ENCODE measurements at places on chromosomes 1 and 21.
A peak's percentile ranks its signal among the peaks of the same experiment; 100 is the strongest.

DNA sequence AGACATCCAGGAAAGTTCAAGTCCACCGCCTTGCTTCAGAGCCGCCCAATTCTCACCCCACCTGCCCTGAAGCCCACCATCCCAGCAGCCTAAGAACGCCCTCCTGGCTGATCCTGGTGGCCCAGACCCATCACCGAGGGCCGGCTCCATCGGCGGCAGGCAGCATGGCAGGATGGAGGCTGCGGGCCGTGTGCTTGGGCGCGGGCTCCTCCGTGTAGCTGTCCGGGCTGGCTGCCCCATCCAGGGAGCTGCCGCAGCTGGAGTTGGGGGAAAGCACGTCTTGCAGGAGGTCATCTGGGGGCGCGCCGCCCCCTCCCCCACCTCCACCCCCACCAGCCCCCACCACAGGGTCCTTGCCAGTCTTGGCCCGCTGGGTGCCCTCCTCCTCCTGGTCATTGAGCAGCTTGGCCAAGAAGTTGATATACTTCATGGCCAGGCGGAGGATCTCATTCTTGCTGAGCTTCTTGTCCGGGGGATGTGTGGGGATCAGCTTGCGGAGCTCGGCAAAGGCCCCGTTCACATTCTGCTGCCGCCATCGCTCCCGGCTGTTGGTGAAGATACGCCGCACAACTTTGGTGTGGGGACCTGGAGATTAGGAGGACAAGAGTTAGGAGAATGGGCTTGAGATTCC lies 12.3 kb downstream of the TAL1 start:
- DNase-seq, result no peak

DNA sequence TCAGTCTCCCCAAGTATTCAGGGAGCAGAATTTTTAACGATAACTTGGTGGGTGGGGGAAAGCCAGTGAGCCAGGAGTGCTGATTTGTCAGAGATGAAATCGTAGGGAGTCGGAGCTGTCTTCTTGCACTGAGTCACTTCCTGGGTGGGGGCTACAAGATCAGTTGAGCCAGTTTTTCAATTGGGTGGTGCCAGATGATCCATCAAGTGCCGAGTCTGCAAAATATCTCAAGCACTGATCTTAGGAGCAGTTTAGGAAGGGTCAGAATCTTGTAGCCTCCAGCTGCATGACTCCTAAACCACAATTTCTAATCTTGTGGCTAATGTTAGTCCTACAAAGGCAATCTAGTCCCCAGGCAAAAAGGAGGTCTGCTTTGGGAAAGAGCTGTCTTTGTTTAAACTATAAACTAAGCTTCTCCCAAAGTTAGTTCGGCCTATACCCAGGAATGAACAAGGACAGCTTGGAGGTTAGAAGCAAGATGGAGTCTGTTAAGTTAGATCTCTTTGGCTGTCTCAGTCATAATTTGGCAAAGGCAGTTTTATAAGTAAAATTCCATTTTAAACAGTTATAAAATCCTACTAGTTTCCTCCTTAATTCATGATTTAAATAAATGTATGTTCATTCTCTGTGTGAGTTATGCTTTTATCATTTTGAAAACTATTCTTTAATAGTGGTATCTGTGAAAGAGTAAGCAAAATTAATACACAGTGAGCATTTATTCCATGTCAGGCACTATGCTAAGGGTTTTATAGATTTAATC lies 51.7 kb downstream of the SLC16A1 start:
- DNase-seq, result no peak

DNA sequence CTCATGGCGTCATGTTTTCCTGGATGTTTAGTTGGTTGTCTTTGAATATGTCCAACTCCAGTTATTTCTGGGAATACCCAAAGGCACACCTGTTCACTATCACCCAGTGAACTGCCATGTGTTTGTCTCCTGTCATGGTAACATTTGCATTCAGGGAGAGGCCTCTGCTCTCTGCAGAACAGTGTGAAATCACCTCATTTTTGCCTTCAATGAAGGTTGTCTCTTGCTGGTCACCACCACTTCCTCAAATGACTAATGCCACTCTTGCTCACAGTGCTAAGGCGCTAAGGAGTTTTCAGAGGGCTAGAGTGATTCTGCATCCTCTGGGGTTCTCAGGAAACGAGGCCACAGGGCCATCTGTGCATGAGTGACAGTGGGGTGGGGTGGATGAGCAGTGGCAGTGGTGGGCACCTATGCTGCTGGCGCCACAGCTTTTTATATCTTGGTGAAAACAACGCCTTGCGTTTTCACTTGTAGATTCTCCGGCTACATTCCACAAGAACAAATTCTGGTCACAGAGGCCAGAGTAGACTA lies 60.0 kb upstream of the ATP5PO start:
- peak; percentile 39 for DNase-seq

DNA sequence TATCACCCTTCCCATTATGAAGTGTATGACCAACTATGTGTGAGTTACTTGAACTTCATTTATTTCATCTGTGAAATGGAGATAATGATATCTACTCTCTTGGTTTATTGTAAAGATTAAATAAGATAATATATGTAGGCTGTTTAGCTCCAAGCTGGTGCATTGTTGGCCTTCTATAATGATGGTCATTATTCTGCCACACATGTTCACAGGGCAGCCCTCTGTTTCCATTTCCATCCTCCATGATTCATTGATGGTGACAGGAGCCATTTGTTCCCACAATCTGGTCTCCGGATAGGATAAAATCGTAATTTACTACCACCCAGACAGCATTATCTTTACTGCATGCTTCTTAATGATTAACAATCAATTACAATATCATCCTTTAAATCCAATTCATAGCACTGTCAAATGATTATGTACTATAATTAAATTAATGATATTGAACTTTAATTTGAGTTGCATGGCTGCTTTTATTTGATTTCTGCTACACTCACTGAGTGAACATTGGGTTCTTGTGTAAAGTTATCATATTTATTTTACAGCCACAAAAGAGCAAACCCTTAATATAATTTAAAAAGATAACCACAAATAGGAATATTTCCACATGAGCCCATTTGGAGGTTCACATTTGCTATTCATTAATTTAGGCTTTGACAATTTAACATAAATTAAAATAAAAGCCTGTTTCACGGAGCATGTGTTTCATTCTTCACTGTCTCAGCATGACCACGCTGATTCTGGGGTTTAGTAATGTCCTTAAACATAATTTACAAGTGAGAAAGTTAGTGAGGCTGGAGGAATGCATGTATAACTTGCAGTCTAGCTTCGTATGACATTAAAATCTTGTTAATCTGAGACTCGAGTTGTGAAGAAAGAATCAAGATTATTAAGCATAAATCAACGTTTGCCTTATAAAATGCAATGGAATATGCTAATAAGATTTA lies 596.4 kb upstream of the ZRANB2 start:
- DNase-seq, result no peak

DNA sequence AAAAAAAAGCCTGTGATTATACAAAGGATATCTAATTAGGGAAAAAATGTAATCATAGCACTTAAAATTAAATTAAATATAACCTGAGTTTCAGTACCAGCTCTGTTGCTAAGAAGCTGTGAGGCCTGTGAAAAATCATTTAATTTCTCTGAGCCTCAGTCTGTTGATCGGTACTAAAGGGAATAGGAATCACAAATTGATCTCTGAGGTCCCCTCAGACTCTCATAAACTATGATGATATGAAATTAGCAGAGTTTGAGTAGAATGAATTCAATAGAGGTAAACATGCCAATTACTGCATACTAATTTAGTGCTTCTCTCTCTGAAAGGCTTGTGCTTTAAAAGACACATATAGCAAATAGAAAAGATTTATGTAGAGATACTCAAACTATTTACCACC lies 416.8 kb upstream of the NCAM2 start:
- DNase-seq, result no peak

GRCh38 chr1:78224246-78224785 lies 178.6 kb downstream of the GIPC2 start:
- DNase-seq, result no peak

- no peak for DNase-seq
Observed at GRCh38 chr1:234670967-234671626, 61.1 kb upstream of the IRF2BP2 start.

DNA sequence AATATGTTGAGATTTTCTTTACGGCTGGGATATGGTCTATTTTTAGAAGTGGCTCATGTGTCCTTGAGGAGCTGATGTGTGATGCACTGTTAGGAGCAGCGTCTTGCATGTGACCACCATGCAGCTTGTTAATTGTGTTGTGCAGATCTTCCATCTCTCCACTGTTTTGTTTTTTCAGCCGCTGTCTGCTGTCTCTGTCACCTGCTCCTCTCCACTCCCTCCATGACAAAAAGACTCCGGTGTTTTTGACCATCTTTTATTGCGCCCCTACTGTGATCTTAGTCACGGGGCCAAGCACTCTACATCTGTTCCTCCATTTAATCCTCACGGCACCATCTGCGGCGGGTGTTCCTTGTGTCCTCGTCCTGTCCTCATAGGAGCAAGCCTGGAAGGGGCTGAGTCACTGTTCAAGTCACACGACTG lies 51.8 kb downstream of the ADARB1 start:
- DNase-seq, result no peak

GRCh38 chr1:32393136-32393535 lies 1.1 kb downstream of the BSDC1 start:
- DNase-seq, result no peak

DNA sequence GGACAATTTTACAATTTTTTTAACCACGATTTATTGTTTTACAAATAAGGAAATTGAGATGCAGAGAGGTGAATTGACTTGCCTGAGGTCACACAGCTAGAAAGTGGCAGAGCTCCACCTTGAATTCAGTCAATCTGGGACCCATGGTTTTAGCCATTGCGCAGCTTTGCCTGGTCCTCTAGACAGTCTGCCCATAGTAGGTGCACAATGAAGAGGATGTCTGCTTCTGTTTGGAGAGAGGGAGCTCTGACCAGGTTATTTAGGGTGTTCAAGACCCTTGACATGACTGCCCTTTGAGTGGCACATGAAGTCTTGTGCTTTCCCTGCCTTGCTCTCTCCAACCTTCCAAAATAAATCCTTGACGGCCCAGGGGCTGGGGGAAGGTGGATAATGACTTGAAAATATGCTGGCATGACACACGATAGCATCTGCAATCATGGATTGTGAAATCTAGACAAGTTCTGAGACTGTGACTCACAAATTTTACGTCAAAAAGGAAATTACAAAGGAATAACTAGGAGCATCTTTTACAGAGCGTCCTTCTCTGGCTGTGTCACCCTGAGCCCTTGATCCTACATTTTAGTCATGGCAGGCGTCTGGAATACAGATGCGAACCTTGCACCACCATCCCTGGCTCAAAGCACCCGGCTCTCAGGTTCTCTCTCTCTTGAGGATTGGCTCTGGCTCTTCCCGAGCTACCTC lies 26.2 kb upstream of the ID3 start:
- no peak for DNase-seq

- no peak for DNase-seq
Observed at GRCh38 chr1:183275322-183275721, 89.3 kb downstream of the LAMC2 start.

- DNase-seq, result peak; percentile 70
Observed at GRCh38 chr1:2044510-2045319, 5.5 kb upstream of the PRKCZ start.
